ENCODE measurements at places on chromosomes 2 and 18. TPM values are rescaled to one million over a fixed set of nuclear protein-coding genes. Genes with fewer than 3 reads are reported as not detected.

Gene LIMS3
- 1.4 TPM for total RNA-seq

Gene ALKAL2
- not detected for total RNA-seq

Gene ATP8B1
- 16.7 TPM for total RNA-seq

Gene ALPI
- total RNA-seq = not detected

Gene CNTNAP5
- not detected for total RNA-seq

Gene GPR75
- total RNA-seq = 1.8 TPM

Gene MATN3
- total RNA-seq = 1.9 TPM

Gene NEU2
- not detected for total RNA-seq

Gene SNTG2
- not detected for total RNA-seq

Gene ASAP2
- 66.8 TPM for total RNA-seq

Gene UGT1A10
- total RNA-seq = not detected

Gene GPR39
- total RNA-seq = 14.1 TPM

Gene RNU2-63P
- 3.9 TPM for total RNA-seq
